Calu3 (cell line): ENCODE measurements at places on chromosomes 1 and 21. TPM values are rescaled to one million over a fixed set of nuclear protein-coding genes. Genes with fewer than 3 reads are reported as not detected.

DNA sequence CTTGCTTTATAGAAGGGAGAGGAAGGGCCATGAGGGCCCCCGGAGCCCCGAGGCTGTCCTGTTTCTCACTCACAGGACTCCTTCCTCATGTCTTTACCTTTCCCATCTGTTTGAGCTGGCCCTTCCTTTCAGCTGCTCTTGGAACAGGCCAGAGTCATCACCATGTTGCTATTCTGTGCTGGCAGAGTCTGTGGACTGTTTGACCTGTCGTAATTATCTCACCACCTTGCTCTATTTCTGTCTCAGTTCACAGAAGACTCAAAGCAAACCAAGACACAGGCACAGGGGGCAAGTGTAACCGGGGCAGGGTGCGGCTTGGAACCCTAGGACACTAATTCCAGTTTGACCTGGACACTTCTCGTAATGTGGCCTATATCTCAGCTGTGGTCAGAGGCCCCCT is 104.3 kb upstream of the CD34 start:
- peaks cover 38% of the 10 kb centered on the region for H3K27me3 ChIP-seq
- H3K27ac ChIP-seq, result no peak overlapping the region
- DNase-seq, result no peak

GRCh38 chr1:118160806-118161205 is 24.2 kb downstream of the SPAG17 start:
- no peaks in the 10 kb centered on the region for H3K36me3 ChIP-seq
- no peak for DNase-seq
- H3K4me3 ChIP-seq, result no peak overlapping the region
- H3K27me3 ChIP-seq, result no peaks in the 10 kb centered on the region
- H3K27ac ChIP-seq, result no peak overlapping the region
- no peaks in the 10 kb centered on the region for H3K4me1 ChIP-seq

- DNase-seq, result no peak
- H3K4me1 ChIP-seq, result no peaks in the 10 kb centered on the region
- no peaks in the 10 kb centered on the region for H3K27me3 ChIP-seq
- no peak overlapping the region for H3K4me3 ChIP-seq
Measured at GRCh38 chr21:39014747-39015146, 168.5 kb downstream of the PSMG1 start.

DNA sequence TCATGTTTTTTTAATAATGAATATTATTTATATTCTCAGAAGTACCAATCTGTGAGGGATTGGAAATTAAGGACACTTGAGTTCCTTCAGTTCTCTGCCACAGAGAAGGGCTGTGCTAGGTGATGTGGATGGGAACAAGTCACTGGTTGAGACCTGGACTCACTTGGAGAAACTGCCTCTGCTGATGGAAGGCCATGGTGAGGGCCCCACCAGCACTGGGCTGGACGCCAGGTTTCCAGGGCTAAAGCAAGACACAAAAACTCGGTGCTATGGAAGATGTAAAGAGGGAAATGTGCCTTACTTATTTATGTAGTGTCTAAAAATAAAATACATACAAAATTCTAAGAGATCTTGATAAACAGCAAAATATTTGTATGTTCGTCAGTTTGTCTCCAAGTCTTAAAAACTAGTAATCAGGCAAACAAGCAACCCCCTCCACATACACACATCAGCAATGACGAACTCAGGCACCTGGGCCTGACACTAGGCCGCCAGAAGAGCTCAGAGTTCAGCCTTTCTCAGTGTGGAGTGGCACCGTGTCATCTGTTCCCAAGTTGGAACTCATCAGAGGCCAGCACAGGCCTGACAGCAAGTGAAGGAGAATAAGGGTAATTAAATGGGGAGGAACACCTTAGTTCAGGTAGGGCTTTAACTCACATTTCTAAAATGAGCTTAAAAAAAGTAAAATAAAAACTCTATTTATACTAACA is 19.6 kb downstream of the SIPA1L2 start:
- no peaks in the 10 kb centered on the region for H3K4me1 ChIP-seq
- H3K27me3 ChIP-seq, result peaks cover 8% of the 10 kb centered on the region
- no peak overlapping the region for H3K27ac ChIP-seq
- no peak overlapping the region for H3K4me3 ChIP-seq
- no peaks in the 10 kb centered on the region for H3K36me3 ChIP-seq

DNA sequence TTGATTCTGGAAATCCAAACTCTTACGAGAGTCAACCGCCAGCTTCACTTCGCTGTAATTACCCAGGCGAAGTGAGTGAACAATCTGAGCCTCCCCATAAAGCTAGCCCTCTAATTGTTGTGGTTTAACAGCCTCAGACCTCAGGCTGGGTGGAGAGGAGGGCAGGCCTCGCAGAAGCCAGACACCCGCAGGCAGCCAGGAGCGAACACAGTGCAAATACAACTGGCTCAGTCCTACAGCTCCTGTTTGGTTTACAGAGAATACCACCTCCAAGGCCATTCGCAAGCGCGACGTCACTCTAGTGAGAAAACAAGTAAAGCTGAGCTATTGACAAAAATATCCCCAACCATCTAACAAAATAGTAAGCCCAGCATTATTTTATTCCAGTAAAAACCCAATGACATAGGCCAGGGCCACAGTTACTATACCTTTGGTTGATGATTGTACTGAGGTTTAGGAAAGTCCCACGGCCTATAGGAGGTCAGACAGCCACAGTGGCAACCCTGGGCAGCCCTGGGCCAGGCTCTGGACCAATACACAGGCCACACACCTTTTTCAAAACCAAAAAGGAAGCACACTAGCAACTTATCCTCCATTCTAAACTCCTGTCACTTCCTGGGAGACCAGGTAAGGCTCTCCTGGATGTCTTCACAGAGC is 163.3 kb downstream of the ETS2 start:
- no peak overlapping the region for H3K27ac ChIP-seq
- H3K4me1 ChIP-seq, result no peaks in the 10 kb centered on the region
- H3K36me3 ChIP-seq, result peaks cover 9% of the 10 kb centered on the region
- no peaks in the 10 kb centered on the region for H3K27me3 ChIP-seq
- DNase-seq, result no peak

DNA sequence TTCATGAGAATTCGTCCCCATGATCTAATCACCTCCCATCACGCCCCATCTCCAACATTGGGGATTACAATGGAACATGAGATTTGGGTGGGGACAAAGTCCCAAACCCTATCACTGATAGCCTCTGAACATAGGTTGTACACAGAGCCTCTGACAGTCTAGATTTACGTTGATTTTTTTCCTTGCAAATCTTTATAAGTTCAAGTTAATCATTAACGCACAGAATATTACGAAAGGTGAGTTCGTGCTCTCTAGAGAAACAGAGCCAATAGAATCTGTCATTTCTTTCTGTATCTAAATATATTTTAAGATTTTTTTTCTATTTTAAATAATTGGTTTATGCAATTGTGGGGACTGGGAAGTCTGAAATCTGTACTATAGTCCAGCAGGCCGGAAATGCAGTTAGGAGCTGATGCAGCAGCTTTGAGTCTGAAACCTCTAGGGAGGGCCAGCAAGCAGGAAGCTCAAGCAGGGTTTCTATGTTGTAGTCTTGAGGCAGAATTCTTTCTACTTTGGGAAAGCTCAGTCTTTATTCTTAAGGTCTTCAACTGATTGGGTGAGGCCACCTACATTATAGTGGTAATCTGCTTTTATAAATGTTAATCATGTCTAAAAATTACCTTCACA is 61.0 kb downstream of the SELENOF start:
- H3K27me3 ChIP-seq, result no peaks in the 10 kb centered on the region
- no peak overlapping the region for H3K4me3 ChIP-seq
- H3K27ac ChIP-seq, result no peak overlapping the region
- peaks cover 8% of the 10 kb centered on the region for H3K4me1 ChIP-seq

DNA sequence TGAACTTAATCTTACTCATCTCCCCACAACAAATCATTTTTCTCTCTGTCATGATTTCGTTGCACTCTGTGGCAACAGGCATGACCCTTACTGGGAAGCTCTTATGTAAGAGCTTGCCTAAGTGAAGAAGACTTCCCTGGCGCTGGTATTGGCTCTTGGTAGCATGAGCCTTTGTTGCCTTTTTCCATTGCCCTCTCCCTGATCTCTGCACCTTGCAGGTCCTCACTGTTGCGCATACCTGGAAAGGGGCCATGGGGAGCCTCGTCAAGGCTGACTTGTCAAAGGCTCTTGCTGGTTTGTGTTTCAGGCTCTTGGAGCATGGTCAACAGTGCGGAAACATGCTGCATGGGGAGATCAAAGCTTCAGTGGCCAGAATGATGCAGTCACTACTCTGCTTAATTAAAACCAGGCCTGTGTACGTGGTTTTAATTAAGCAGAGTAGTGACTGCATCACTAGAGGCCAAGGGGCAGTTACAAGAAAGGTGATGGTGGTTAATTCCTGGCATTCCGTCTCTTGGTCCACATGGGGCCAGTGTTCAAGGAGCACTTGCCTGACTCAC is 141.3 kb downstream of the SPATA46 start:
- peaks cover 23% of the 10 kb centered on the region for H3K4me1 ChIP-seq
- no peaks in the 10 kb centered on the region for H3K36me3 ChIP-seq
- H3K27me3 ChIP-seq, result no peaks in the 10 kb centered on the region
- no peak overlapping the region for H3K27ac ChIP-seq
- H3K4me3 ChIP-seq, result no peak overlapping the region

DNA sequence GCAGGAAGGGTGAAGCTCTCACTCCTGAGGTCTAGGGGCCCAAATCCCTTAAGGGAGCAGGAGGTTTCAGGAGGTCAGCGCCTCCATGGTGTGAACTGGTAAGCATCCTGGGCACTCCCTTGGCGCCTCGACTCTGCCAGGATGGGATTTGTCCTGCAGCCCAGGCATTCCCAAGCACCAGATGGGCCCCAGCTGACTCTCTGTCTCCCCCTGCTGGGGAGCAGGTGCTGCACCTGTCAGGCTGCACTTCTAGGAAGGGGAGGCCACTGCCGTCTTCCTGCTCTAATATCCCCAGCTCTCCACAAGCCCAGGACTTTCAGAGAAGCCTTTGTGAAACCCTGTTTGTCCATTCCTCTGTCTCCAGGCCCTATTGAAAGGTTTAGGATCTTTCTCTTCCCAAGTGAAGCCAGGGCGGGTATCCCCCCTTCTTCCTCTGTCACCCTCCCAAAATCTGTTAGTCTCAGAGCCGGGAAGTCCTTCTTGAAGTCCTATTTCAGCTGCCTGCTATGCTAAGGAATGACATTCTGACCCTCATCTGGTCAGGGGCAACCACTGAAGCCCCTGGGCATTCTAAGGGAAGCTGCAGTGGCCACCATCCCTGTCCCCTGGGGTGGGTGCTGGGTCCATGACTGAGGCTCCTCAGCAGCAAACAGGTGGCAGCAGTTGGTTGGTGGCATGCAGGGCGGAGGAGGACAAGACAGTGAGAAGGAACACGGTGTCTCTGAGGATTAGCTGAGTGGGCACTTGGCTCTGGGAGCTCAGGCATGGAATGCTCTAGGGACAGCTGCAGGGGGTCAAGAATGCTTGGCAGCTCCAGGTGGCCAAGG is 3.2 kb downstream of the MYBPH start:
- peak; percentile 91 for DNase-seq
- H3K4me3 ChIP-seq, result no peak overlapping the region
- H3K4me1 ChIP-seq, result no peaks in the 10 kb centered on the region
- H3K27ac ChIP-seq, result no peak overlapping the region
- H3K36me3 ChIP-seq, result no peaks in the 10 kb centered on the region
- peaks cover 78% of the 10 kb centered on the region for H3K27me3 ChIP-seq

GRCh38 chr1:179867493-179868330 is 9.9 kb downstream of the TOR1AIP2 start:
- peaks cover 10% of the 10 kb centered on the region for H3K4me1 ChIP-seq
- peak; percentile 68 for DNase-seq
- H3K36me3 ChIP-seq, result peaks cover 31% of the 10 kb centered on the region
- H3K4me3 ChIP-seq, result no peak overlapping the region

- no peaks in the 10 kb centered on the region for H3K36me3 ChIP-seq
- no peak within 1 kb of the TSS for H3K27ac ChIP-seq
- no peaks in the 10 kb centered on the region for H3K4me1 ChIP-seq
- H3K4me3 ChIP-seq, result peak within 1 kb of the TSS; percentile 39
- peak; percentile 86 for DNase-seq
Measured at GRCh38 chr21:45643021-45643980, at the start of gene PCBP3. Gene PCBP3, plus strand, starts transcription at chr21:45643725. Its CDS starts 206,361 bp downstream, at chr21:45850086.

DNA sequence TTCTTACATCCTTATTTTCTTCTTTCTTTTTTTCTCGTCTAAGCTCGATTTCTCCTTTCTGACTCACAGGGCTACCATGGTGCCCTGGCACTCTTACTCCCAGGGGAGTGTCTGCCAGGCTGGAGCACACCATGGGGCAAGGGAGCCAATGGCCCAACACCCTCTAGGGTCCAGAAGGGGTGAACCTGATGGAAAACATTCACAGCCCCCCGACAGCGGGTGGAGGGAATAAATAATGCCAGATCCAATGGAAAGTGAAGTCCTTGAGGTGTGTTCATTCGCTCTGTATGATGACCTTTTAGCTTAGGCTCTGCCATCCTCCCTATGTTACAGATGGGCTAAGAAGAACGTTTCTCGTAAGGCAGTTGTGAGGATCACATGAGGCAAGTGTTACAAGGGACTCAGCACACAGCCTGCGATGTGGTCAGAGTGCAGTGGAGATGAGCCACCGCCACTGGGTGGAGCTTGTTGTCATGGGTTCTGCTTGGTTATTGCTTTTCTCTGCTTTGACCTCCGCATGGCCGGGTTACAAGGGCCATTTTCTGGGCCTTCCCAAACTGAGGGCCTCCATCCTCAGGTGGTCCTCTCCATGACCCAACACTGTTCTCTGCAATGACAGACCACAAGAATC is 3.5 kb upstream of the FCMR start:
- no peaks in the 10 kb centered on the region for H3K27me3 ChIP-seq
- DNase-seq, result no peak
- H3K4me1 ChIP-seq, result no peaks in the 10 kb centered on the region
- H3K27ac ChIP-seq, result no peak overlapping the region
- peaks cover 6% of the 10 kb centered on the region for H3K36me3 ChIP-seq

DNA sequence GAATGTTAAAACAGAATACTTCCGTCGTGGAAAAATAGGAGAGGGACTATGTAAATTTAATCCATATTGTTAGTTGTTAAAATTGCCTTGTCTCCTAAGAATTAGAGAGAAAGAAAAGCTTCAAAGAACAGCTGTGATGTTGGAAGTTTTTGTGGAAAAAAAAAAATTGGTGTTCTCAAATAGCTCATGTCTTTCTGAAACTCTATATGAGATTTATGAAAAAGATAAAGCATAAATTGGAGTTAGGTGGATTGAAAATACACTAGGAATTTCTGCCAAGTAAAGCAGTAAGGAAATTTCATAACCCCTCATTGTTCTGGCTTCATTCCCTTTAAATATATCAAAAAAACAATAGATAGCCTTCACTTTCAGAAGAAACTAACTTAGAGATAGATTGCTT is 274.0 kb upstream of the ADAMTS5 start:
- H3K27me3 ChIP-seq, result no peaks in the 10 kb centered on the region
- no peak overlapping the region for H3K4me3 ChIP-seq
- H3K36me3 ChIP-seq, result no peaks in the 10 kb centered on the region
- no peak for DNase-seq
- H3K27ac ChIP-seq, result no peak overlapping the region

- no peaks in the 10 kb centered on the region for H3K27me3 ChIP-seq
- no peaks in the 10 kb centered on the region for H3K4me1 ChIP-seq
- H3K4me3 ChIP-seq, result no peak overlapping the region
- DNase-seq, result no peak
- H3K27ac ChIP-seq, result no peak overlapping the region
Measured at GRCh38 chr1:8496473-8496872, 178.6 kb downstream of the SLC45A1 start.

- H3K27ac ChIP-seq, result no peak overlapping the region
- DNase-seq, result peak; percentile 62
- H3K27me3 ChIP-seq, result peaks cover 26% of the 10 kb centered on the region
- peaks cover 39% of the 10 kb centered on the region for H3K4me1 ChIP-seq
- no peak overlapping the region for H3K4me3 ChIP-seq
Measured at GRCh38 chr1:154351363-154352068, 26.2 kb downstream of the ATP8B2 start.

The C1orf87 gene
- total RNA-seq, result not detected in 2 replicates

The RNF186 gene
- not detected in 2 replicates for total RNA-seq

The AMY2A gene
- total RNA-seq, result not detected in 2 replicates

The KCNN3 gene
- total RNA-seq, result 0.27 TPM in 1 of 2 replicates, not detected in the other

The IFNGR2 gene
- 58.1 and 59.8 TPM in 2 replicates for total RNA-seq

The SPATA1 gene
- 0.52 and 0.73 TPM in 2 replicates for total RNA-seq

The C1orf115 gene
- total RNA-seq, result 5.1 and 8.5 TPM in 2 replicates

The LPAR3 gene
- total RNA-seq, result 13.2 and 14.0 TPM in 2 replicates
